ENCODE measurements at places on chromosomes 12 and 14.

DNA sequence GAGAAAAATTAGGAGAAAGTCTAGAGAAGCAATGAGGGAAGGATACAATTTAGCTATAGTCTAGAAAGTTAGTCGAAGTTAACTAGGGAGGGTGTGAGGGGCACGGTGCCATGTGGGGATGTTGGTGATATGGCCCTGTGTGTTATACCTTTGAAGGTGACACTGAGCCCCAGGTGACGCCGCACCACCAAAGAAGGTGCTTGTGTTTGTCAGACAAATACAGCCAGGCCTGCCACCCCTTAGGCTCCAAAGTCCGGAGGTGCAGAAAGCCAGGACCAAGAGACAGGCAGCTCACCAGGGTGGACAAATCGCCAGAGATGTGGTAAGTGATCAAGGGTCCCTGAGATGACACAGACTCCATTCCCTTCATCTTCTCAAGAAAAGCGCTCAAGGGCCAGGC, 1.1 kb downstream of the C1S start:
- no peak for DNase-seq

DNA sequence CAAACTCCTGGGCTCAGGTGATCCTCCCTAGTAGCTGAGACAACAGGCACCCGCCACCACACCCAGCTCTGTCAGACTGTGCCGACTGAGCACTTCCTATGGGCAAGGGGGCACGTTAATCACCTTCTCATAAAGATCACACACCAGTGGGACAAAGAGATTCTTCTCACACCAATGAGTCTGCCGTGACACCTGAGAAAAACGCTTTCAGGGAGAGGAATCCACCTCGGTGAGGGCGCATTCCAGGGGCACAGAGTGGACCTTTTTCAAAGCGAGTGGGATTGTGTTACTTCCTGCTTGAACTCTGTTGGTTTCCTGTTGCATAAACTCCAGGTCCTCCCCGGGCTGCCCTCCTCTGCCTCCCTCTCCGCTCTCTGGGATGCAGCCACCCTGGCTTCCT, 17.5 kb upstream of the SCARB1 start:
- no peak for DNase-seq

DNA sequence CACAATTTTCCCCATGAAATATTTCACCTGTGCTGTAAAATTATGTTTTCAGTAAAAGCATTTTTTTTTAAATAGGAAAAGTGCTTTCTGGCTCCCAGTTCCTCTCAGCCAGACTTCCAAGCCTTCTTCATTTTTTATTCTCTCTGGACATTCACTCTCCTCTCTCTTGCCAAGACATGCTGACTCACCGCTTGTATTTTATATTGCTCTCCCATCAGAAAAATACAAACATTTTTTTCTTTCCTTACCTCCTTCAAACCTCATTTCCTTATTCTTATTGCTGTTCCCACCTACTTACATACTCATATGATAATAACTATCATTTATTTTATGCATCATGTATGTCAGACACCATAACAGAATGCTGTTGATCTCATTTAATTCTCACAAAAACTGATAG, 37.7 kb upstream of the ZNF641 start:
- DNase-seq = no peak

DNA sequence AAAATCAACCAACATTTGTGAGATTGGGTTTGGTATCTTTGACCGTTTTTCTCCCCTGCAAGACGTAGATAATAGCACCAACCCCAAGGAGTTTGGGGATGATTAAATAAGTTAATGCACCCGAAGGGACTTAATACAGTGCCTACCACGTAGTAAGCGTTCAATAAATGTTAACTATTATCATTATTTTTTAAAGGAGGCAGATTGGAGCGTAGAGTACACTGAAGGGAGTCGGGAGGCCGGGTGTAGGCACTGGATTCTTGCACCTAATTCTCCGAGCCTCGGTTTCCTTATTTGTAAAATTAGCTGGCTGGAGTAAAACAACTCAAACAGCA, 367 bp upstream of the FRS2 start:
- no peak for DNase-seq

GRCh38 chr14:24456980-24457379, 14.4 kb upstream of the SDR39U1 start:
- DNase-seq = no peak

GRCh38 chr12:9124383-9125031, 8.8 kb upstream of the A2M start:
- DNase-seq = no peak

GRCh38 chr14:102878174-102878969, 44.1 kb upstream of the AMN start:
- DNase-seq = no peak

- DNase-seq = no peak
Measured at GRCh38 chr12:53577941-53578352, 48.2 kb downstream of the ATF7 start.

- no peak for DNase-seq
Measured at GRCh38 chr12:99984271-99985128, at the start of gene ANKS1B. ANKS1B (minus strand) TSS chr12:99984936; CDS start chr12:99984237, 699 bp downstream.

DNA sequence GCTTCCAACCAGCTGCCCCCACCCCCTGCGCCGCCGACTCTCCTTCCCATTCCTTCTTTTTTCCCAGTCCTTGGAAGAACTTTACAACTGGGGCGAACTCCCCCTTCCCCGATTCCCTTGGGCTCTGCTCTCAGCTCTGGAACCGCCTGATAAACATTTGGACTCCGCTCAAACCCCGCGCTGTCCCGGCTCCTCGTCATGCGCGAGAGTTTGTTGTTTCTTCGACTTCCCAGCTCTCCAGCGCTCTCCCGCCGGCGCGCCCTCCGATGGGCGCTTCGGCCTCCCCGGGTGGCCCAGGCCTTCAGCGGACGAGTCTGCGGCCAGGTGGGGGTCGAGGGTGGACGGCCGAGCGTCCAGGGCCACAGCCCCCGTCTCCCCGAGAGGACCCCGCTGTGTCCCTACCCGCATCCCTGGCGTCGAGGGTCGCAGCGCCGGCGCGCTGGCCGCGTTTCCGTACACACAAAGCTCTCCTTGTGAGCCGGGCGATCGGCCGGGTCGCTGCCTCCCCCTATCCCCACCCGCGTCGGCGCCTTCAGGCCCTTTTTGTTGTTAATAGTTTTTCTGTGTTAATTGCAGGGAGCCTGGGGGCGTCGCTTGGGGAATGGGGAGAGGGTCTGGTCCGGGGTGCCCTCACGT, 847 bp downstream of the MMP14 start:
- DNase-seq = no peak

DNA sequence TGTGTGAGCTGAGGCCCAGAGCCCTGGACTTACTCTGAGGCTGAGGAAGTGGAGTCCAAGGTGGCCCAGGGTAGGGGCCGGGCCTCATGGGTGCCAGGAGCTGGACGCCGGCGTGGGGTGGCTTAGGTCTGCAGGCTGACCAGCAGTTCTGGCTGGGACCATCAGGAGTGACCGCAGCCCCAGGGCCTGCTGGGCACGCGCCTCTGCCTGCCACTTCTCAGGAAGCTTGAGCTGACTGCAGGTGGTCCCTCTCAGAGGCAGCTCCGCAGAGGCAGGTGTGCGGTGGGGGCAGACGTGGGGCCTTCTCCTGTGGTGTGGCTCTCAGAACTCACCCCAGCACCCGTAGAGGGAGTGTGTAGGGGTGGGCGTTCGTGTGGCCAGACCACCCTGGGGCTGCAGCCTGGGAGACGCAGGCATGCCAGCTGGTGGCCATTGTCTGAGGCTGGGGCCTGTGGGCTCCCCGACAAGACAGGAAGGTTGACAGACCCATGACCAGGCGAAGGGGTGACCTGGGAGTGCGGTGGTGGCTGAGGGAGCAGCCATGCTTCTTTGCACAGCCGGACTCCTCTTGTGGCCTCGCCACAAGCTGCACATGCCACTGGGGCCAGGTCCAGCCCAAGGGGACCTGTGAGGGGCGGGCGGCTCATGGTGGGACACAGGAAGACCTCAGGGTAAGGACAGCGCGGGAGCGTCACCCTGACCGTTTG, 40.0 kb upstream of the TEX22 start:
- DNase-seq = no peak

GRCh38 chr12:15001733-15002382, 29.0 kb downstream of the PDE6H start:
- no peak for DNase-seq

- no peak for DNase-seq
Measured at GRCh38 chr12:89984846-89985245, 276.2 kb upstream of the ATP2B1 start.

GRCh38 chr12:6391013-6391412, 7.1 kb downstream of the LTBR start:
- DNase-seq = no peak

GRCh38 chr14:101960225-101960624, 4.1 kb upstream of the DYNC1H1 start:
- peak; percentile 29 for DNase-seq

GRCh38 chr14:50608302-50608851, 48.4 kb downstream of the ATL1 start:
- no peak for DNase-seq

DNA sequence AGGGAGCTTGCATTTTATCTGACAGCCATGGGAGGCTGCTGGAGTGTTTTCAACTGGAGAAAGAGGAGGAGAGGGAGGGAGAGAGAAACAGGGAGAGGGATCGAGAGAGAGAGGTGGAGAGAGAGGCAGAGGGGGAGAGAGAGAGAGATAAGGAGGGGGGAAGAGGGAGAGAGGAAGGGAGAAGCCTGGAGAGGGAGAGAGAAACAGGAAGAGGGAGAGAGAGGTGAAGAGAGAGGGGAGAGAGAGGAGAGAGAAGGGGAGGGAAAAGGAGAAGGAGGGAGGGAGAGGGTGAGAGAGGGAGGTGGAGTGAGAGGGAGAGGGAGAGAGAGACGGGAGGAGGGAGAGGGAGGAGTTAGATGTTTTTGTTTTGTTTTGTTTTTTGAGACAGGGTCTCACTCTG, 45.6 kb downstream of the DNAH10 start:
- no peak for DNase-seq

GRCh38 chr14:68911594-68912227, 67.4 kb downstream of the ACTN1 start:
- peak; percentile 76 for DNase-seq

GRCh38 chr12:100356644-100357223, at the start of gene SLC17A8:
SLC17A8 (plus strand) TSS chr12:100357074; CDS start chr12:100357392, 318 bp downstream.
- DNase-seq = no peak

DNA sequence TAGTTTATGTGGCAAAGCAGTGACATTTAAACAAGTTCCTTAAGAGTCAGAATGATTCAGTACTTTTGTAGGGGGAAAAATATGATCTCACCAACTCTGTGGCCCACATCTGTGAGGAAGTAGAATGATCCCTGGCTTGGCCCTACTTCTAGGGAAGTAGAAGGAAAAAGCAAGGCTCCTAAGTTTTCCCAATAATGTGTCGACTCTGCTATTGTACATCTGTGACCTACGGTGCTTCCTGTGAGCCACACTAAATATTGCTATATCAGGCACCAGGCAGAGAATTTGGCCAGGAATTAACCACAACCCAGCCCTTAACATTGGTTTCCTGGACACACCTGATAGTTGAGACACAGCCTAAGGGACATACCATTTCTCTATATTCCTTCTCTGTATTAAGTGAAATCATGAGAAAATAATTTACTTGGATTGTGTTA, 9.3 kb upstream of the NID2 start:
- no peak for DNase-seq

- no peak for DNase-seq
Measured at GRCh38 chr14:23561873-23562821, 5.4 kb downstream of the AP1G2 start.

GRCh38 chr12:132162508-132163031, 18.3 kb downstream of the NOC4L start:
- peak; percentile 47 for DNase-seq
